ENCODE measurements at places on chromosomes 1 and 21.

DNA sequence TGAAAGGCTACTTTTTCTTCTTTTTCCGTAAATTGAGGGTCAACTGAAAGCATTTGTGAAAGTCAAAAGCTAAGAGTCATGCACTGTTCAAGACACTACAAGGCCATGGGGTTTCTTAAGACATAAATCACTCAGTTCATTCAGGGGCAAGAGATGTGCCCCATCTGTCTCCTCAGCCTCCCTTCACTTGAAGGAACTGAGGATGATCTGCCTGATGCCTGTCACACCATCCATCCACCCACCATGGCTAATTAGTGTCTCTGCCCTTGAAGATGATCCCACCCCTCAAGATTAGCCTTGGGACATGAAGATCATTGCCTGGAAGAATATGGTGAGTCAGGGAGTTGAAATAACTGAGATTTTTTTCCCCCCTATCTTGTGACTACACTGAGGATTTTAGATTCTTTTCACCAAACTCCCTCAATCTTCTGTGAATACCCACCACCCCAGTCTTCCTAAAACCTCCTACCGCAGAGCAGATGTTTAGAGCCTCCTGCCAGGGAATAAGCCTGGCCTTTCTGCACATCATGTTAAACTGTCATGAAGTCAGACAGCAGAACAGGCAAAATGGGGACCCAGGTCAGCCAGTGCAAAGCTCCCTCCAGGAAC lies 88.6 kb upstream of the LMO4 start:
- H3K36me3 ChIP-seq = no peaks in the 10 kb centered on the region
- H3K27me3 ChIP-seq = no peaks in the 10 kb centered on the region
- no peaks in the 10 kb centered on the region for H3K4me1 ChIP-seq
- no peak overlapping the region for H3K27ac ChIP-seq
- no peak for DNase-seq
- H3K4me3 ChIP-seq = no peak overlapping the region

DNA sequence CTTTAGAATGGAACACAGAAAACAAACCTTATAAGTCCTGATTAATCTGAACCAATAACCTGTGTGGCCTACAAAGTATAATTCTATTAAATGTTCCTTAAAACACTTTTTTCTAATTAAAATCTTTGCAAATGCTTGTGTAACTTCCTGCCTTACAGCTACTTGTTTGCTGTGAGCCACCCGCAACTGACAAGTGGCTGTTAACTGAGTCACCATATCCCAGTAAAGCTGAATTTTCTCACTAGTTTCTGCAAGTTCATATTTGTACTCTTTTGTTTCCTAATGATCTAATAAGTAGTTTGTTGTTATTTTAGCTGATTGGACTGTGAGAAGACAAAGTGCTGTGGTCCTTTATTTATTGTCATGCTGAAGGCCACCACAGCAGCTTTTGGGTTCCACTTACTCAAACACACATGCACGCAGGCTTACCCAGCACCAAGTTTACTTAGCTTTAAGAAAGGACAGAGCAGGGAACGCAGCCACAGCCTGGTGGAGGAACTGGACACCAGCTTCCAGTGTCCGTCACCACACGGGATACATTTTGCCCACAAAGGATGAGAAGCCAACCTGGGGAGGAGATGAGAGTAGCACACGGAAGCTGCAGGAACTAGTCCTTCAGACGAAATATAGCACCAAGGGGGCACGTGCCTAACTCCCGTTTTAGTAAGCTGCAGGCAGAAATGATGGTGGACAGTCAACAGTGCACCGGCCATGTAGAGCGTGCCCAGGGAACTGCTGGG lies 47.8 kb downstream of the LCA5L start:
- no peaks in the 10 kb centered on the region for H3K4me1 ChIP-seq
- no peaks in the 10 kb centered on the region for H3K27me3 ChIP-seq
- no peak overlapping the region for H3K4me3 ChIP-seq
- DNase-seq = no peak

DNA sequence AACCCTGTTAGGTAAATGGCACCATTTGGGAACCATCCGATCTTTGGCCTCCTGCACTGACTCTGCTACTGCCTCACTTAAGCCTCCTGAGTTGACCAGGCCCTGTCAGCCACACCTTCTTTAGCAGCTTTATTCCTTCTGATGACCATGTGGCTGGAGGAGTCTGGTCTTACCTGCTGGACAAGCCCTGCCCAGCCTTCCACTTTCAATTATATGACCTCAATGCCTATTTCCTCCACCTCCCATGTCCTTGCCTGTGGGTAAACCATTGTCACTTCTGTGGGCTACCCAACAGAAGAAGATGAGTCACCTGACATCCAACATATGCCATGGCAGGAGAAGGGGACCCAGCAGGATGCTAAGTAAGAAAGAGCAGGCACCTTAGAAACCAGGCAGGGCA lies 393.8 kb downstream of the NTNG1 start:
- no peak for DNase-seq
- H3K36me3 ChIP-seq = no peaks in the 10 kb centered on the region
- peak overlapping the region; percentile 81 for H3K27ac ChIP-seq
- no peak overlapping the region for H3K4me3 ChIP-seq

- H3K36me3 ChIP-seq = no peaks in the 10 kb centered on the region
- H3K27ac ChIP-seq = no peak overlapping the region
- no peak overlapping the region for H3K4me3 ChIP-seq
These were observed 368.2 kb downstream of the USH2A start for GRCh38 chr1:216055004-216055403.

- H3K27me3 ChIP-seq = no peaks in the 10 kb centered on the region
- peak overlapping the region; percentile 38 for H3K4me3 ChIP-seq
- no peak overlapping the region for H3K27ac ChIP-seq
- no peaks in the 10 kb centered on the region for H3K4me1 ChIP-seq
- no peaks in the 10 kb centered on the region for H3K36me3 ChIP-seq
These were observed 27.0 kb upstream of the PRSS38 start for GRCh38 chr1:227788271-227789083.

DNA sequence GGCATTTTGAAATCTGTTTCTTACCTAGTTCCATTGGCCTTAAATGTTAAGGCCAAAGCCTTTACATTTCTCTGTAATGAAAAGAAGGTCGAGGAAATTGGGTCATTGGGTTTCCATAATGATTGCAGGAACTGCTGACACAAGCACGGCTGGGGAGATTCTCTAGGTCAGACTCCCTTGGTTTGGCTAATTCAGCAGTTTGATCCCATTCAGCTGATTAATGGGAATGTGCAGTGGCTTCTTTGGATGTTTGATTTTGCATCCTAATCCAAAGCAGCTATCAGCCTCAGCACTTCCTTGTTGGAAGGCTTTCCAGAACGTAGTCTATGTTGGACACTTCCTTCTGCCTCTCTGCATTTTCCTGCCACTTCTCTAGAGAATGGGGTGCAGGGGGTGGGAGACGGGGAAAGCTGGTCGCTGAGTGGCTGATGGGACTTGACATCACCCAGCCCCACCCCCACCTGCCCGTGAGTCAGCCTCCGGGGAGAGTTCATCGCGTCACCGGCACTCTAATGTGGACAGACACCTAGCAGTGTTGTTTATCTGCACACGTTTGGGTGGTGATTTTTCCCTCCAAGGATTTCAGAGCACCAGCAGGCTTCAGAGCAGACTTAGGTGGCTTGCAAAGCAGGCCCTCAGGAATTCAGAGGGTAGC lies 5.4 kb downstream of the PSEN2 start:
- no peak overlapping the region for H3K4me3 ChIP-seq
- DNase-seq = no peak
- H3K27ac ChIP-seq = no peak overlapping the region
- H3K27me3 ChIP-seq = no peaks in the 10 kb centered on the region
- H3K4me1 ChIP-seq = no peaks in the 10 kb centered on the region
- H3K36me3 ChIP-seq = no peaks in the 10 kb centered on the region

DNA sequence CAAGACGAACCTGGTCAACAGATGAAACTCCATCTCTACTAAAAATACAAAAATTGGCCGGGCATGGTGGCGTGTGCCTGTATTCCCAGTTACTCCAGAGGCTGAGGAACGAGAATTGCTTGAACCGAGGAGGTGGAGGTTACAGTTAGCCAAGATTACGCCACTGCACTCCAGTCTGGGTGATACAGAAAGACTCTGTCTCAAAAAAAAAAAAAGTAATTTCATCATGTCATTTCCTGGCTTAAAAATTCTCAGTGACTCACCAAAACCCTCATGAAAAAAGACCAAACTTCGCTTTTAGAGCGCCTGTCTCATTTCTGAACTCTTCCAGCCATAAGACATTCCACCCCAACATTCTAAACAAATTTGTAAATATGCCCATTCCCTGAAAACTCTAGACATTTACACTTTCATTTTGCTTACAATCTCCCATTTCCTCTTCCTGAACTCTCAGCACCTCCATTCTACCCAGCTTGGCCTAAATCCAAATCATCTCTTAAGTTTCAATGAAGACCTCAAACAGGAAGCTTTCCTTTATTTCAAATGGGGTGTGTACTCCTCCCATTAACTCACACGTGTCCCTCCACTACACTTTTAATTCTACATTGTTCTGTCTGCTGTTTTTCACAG lies 50.5 kb upstream of the PRRC2C start:
- H3K4me1 ChIP-seq = peaks cover 41% of the 10 kb centered on the region
- H3K27ac ChIP-seq = peak overlapping the region; percentile 97
- H3K27me3 ChIP-seq = no peaks in the 10 kb centered on the region
- H3K4me3 ChIP-seq = no peak overlapping the region
- no peak for DNase-seq

DNA sequence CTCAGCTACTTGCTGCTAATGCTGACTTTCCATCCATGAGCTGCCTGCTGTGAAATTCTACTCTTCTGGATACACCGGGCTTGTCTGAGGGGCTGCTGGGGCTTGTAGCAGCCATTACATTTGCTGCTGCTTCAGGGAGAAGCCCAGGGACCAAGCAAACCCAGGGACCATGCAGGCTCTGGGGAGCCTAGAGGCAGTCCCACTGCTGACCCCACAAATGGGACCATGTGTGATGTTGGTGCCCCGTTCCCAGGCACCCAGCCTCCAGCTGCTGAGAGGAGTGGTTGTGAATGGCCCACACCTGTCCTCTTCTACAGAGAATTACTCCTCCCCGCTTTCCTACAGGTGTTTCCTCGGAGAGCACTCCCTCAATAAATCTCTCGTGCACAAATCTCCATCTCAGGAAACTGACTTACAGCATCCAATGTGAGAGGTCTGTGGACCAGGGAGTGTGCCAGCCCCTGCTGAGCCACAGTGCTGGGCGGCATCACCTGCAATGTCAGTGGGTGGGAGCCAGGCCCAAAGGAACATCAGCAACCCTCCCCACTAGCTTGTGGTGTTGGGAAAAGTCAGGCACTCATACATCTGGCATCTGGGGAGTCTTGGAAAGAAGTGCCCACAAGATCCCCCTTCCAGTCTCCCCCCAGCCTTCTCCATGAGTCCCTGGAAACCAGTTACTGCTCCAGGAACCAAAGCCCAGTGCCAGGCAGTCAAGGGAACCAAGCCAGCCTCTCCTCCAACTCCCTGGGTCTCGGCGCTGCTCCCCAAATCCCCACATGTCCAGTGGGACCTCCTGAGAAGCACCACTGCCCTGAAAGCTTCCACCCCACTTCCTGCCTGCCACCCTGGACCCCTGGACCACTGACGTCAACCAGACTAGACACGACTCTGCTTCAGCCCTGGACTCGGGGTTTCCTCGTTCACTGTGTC lies 65.1 kb downstream of the TCP10L start:
- peaks cover 23% of the 10 kb centered on the region for H3K4me1 ChIP-seq
- DNase-seq = no peak
- 0 out of 2 replicates have a peak, but pooled peaks cover 1% of the 10 kb centered on the region for H3K36me3 ChIP-seq
- H3K4me3 ChIP-seq = no peak overlapping the region

- no peaks in the 10 kb centered on the region for H3K36me3 ChIP-seq
- H3K27me3 ChIP-seq = no peaks in the 10 kb centered on the region
- H3K4me1 ChIP-seq = no peaks in the 10 kb centered on the region
These were observed 640.9 kb downstream of the NPHP4 start for GRCh38 chr1:5351366-5351765.

DNA sequence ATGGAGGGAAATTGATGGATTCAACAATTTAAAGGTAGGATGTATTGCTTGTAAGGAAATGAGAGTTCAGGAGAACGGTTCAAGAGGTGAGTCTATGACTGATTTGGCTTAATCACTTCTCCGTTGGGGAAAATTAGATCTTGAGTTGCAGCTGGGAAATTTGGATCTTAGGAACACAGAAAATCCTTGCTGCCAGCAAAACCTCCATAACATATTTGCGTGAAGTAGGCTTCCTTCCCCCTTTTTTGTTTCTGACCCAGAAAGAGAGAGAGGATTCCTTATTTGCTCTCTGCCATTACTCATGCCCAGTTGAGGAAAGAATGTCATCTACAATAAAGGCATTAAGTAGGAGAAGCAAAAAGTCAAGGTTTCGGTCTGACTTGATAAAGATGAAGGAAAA lies 73.5 kb upstream of the PDC start:
- no peak overlapping the region for H3K27ac ChIP-seq
- no peaks in the 10 kb centered on the region for H3K27me3 ChIP-seq
- peaks cover 28% of the 10 kb centered on the region for H3K4me1 ChIP-seq

- no peak for DNase-seq
- no peak overlapping the region for H3K27ac ChIP-seq
- no peaks in the 10 kb centered on the region for H3K4me1 ChIP-seq
- H3K27me3 ChIP-seq = no peaks in the 10 kb centered on the region
- no peak overlapping the region for H3K4me3 ChIP-seq
These were observed 153.2 kb downstream of the TRABD2B start for GRCh38 chr1:47843781-47844557.

DNA sequence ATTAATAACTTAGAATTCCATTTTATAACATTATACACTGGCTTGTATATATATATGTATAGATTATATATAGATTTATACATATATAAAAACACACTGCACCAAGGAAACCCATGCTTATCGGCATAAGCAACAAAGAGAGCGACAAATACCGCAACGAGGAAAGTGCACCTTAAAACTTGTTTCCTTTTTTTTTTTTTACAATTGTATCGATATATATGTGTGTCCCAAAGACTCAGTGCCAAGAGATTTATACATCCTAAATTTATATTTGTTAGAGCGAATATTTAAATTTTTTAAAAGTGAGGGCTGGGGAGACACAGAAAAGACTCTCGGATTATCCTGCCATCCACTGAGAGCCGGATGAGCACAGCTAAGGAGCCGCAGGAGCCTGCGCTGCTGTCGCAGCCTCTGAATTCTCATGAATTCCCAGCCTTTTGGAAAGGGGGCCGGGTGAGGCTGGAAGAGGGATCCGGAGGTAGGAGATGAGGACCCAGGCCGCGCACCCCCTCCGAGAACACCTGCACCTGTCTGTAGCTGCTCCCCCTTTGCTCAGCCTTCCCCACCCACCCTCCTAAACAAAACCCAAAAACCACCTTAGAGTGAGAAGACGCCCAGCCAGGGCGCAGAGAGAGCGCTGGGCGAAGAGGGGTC lies 5.2 kb downstream of the DMRTA2 start:
- H3K27me3 ChIP-seq = peaks cover 96% of the 10 kb centered on the region
- H3K4me3 ChIP-seq = no peak overlapping the region
- H3K36me3 ChIP-seq = no peaks in the 10 kb centered on the region
- H3K4me1 ChIP-seq = no peaks in the 10 kb centered on the region
